ENCODE measurements at places on chromosomes 1 and 21.
A peak's percentile ranks its signal among the peaks of the same experiment; 100 is the strongest.

DNA sequence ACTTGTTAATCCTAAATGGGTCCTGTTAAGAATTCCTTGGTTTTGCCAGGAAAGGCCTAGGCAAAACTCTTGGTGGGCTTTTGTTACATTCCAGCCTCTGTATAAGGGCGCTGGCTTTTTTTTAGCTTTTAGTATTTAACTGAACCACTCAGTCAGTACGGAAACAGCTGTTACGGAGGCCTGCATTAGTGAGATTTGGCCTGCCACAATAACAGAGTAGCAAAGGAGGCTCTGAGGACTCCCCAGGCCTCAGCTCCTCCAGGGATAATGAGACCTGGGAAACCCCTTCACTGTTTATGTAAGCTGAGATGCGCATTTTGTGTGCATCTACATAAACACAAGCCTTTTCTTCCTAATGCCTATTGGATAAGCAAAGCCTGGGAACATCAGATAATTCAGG is 210.2 kb downstream of the APP start:
- no peak for DNase-seq

- peak; percentile 62 for DNase-seq
These were observed 2.4 kb downstream of the UROD start for GRCh38 chr1:45014321-45015028.

DNA sequence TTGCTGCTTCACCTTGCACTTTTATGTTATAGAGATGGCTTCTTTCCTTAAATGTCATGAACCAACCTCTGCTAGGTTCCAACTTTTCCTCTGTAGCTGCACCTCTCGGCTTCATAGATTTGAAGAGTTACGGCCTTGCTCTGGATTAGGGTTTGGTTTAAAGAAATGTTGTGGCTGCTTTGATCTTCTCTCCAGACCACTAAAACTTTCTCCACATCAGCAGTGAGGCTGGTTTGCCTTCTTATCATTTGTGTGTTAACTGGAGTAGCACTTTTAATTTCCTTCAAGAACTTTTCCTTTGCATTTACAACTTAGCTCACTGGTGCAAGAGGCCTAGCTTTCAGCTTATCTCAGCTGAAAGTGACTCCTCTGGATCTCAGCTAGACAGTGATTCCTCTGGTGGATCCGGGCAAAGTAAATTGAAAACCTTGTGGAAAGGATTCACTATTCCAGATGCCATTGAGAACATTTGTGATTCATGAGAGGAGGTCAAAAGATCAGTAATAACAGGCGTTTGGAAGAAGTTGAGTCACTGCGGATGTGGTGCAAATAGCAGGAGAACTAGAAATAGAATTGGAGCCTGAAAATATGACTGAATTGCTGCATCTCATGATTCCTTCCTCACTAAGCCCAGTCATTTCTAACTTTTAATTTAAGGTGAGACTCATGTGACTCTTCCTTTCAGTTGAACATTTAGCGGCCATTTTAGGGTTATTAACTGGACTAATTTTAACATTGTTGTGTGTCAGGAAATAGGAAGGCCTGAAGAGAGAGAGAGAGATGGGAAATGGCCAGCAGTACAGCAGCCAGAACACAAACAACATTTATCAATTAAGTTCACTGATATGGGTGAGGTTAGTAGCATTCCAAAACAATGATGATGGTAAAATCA is 16.2 kb upstream of the RGS1 start:
- DNase-seq = no peak

- DNase-seq = no peak
These were observed 77.5 kb downstream of the ARHGEF16 start for GRCh38 chr1:3531928-3532327.

DNA sequence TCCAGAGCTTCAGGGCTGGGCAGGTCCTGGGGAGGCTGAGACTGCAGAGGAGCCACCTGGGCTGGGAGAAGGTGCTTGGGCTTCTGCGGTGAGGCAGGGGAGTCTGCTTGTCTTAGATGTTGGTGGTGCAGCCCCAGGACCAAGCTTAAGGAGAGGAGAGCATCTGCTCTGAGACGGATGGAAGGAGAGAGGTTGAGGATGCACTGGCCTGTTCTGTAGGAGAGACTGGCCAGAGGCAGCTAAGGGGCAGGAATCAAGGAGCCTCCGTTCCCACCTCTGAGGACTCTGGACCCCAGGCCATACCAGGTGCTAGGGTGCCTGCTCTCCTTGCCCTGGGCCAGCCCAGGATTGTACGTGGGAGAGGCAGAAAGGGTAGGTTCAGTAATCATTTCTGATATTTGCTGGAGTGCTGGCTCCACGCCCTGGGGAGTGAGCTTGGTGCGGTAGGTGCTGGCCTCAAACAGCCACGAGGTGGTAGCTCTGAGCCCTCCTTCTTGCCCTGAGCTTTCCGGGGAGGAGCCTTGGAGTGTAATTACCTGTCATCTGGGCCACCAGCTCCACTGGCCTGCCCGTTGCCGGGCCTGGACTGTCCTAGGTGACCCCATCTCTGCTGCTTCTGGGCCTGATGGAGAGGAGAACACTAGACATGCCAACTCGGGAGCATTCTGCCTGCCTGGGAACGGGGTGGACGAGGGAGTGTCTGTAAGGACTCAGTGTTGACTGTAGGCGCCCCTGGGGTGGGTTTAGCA is 9.3 kb downstream of the MYBPH start:
- no peak for DNase-seq

- DNase-seq = no peak
These were observed 3.3 kb upstream of the ADAMTS5 start for GRCh38 chr21:26969971-26970725.

- DNase-seq = no peak
These were observed 643 bp downstream of the FNDC5 start for GRCh38 chr1:32869923-32870614.

GRCh38 chr1:4851385-4852065 is 197.1 kb downstream of the AJAP1 start:
- DNase-seq = no peak

DNA sequence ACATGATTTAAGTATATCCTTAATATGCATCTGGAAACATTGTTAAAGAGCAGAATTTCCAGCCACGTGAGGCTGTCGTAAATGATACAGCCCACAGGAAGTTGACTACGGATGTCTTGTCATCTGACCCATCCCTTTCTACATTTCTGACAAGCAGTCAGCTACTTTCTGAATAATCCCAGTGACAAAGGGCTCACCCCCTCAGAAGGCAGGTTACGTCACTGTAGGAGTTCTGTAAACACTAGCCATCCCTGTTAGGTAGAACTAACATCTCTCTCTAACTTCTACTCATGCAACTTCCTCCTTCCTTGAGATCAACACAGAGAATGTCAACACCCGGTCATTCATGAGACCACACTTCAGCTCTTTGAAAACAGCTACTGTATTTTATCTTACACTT is 259.2 kb downstream of the GREM2 start:
- DNase-seq = no peak

DNA sequence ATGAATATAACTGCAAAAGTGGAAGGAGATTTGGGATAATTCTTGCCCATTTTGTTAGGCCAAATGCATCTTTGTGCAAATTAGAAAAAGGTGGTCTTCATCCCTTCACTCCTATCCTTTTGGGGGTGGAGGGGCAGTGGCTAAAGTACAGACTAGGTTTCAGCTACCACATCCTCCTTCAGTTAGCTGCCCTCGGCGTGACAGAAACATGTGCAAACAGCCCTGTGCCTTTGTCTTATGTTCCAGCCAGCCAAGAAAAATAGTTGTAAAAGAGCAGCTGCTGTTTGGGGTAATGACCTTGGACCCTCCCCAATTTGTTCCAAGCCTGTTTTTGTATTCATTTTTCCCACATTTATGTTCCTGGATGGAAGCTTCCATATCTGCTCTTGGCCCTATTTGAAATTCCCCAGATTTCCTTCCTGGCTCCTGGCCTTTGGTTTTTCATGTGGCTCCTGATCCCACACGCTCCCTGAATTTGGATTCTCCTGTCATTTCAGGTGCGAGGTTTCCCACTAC is 8.3 kb upstream of the LGALS8 start:
- no peak for DNase-seq

- DNase-seq = no peak
These were observed 22.7 kb downstream of the SYT6 start for GRCh38 chr1:114130846-114131525.

All from stimulated activated CD8-positive, alpha-beta memory T cell treated with anti-CD3 and anti-CD28 coated beads, Interleukin-2, amount 100 ng/mL, for 1 hour (primary cell).